Aorta (tissue), 5 donors: ENCODE measurements at places on chromosomes 1 and 21.

- DNase-seq = no peak
Measured at GRCh38 chr1:31029026-31029425, 36.5 kb downstream of the PUM1 start.

- DNase-seq = no peak
Measured at GRCh38 chr1:26597629-26598039, 68.1 kb downstream of the RPS6KA1 start.

GRCh38 chr21:37552496-37553029 lies 186.0 kb downstream of the DYRK1A start:
- no peak for DNase-seq

DNA sequence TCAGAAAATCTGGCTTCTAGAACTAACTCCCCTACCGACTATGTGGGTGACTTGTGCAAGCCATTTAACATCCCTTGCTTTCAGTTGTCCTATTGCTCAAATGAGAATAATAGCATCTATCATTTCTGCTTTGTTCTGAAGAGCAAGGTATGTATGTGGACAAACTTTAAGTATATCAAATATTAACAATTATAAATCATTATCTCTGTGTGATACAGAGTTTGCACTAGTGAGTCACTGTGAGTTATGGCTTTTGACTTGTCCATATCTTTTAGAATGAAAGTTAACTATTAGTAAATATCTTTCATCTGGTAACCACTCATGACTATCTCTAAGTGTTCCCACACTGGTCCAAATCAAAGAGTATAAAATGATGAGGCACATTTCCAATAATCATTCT lies 812.9 kb upstream of the ADGRL2 start:
- no peak for DNase-seq

DNA sequence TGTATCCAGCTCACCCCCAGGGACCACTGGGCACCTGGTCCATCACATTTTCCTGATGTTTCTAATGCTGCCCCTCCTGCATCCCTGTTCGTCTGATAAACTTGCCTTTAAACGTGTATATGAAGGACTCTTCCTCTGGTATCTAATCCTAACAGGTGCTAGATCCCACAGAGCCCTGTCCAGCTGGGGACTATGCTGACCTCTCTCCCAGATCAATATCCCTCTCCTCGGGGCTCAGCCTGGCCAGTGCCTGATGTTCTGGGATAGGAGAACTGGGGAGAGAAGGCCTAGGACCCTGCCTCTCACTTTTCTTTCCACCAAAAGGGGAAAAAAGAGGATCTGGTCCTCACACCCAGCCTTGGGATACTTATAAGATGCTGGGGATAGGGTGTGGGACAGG lies 1.4 kb upstream of the SLC5A9 start:
- no peak for DNase-seq

DNA sequence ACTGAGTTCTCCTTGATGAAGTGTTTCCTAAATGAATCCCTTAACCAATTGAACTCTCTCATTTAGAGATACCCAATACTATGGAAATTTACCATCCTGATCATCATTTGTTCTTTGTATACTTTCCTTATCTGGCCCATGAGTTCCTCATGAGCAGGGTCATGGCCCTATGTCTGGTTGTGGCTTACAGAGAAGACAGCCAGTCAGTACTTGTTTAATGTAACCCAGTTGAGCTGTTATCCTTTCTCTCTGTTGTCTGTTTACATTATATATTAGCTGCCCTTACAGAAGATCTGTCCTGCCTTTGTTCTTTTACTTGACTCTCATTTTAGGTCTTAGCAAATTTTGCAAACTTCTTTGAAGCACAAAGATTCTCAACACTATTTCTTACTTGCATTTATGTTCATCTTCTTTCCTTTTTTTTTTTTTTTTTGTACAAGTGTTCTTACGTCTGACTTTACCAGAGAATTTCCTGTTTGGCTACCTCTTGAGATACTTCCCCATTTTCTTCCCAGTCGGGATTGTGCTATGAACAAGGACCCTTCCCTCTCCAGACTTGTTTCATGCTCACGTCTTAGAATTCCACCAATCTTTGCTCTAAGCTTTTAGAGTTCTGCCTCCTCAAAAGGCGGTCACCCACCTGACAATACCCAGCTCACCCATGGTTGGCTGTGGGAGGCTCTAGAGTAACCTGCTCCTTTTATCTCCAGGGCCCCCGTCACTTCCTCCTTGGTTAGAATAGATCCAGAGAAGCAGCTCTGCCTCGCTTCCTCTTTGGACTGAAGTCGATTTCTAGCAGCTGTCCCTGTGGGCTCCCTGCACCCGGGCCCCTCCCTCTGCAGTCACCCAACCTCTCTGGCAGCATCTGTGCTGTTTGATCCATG lies 53.6 kb upstream of the RUNX1 start:
- DNase-seq = no peak
